ENCODE measurements at places on chromosomes 2 and 18. TPM values are rescaled to one million over a fixed set of nuclear protein-coding genes. Genes with fewer than 3 reads are reported as not detected.

SERPINB8 gene
- total RNA-seq, result 6.7 TPM

COBLL1 gene
- total RNA-seq, result 6.6 TPM

BMP10 gene
- not detected for total RNA-seq

GRCh38 chr2:222358876-222359275 lies 60.1 kb upstream of the PAX3 start:
- DNase-seq, result no peak

- no peak for DNase-seq
Observed at GRCh38 chr2:176170602-176171305, 13.6 kb downstream of the HOXD3 start.

- peak; percentile 70 for DNase-seq
Observed at GRCh38 chr2:173964565-173965371, 405 bp downstream of the SP3 start.

- DNase-seq, result no peak
Observed at GRCh38 chr2:118437501-118437900, 349.2 kb downstream of the INSIG2 start.

- DNase-seq, result no peak
Observed at GRCh38 chr2:3469486-3469885, 49.8 kb downstream of the ADI1 start.

DNA sequence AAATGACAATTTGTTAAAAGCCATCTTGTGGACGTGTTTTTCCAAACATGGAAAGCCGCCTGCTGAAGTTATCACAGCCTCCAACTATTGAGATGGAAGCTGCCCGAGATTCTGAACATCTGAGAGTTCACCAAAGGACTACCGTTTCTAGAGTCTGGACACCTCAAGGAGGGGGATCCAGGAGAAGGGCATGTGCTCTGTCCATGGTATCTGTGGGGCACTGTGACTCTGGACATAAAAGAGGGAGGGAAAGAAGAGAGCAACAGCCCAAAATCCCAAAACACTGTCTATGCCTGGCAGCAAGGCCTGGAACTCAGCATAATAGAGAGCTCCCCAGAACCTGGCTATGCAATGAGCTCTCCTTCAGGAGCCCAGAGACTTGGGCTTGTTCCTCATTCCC lies 319.9 kb downstream of the EN1 start:
- DNase-seq, result no peak

DNA sequence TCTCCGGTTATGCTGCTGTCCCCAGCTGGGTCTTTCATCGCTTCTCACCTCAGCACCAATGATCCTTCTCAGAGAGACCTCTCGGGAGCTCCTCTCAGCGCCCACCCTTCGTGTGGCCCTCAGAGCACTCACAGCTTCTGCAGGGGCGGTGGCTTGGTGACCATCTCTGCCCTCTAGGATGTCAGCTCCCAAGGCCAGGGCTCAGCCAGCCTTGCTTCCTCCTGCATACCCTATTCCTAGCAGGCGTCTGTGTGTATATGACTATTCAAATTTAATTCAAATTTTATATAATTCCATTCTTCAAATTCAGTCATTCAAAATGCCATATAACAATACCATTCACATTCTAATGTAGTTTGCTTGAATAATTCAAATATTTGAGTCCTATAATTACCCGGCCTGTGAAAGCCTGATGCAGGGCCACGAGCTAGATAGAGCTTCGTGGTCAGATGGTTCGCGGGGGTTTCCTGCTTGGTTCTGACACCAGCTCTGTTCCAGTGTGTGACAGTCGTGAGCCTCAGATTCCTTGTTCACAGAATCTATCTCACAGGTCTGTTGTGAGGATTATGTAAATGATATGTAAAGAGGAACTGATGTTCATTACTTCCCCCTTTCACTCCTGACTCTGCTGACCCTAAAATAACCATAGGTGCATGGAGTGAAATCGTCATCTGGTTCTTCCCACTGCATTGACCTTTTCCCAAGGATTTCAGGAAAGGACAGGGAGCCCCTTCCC lies 94.0 kb upstream of the CNGA3 start:
- DNase-seq, result no peak

GRCh38 chr18:77162580-77162979 lies 30.0 kb upstream of the MBP start:
- DNase-seq, result no peak

- no peak for DNase-seq
Observed at GRCh38 chr18:74268933-74269620, 22.7 kb downstream of the CYB5A start.

DNA sequence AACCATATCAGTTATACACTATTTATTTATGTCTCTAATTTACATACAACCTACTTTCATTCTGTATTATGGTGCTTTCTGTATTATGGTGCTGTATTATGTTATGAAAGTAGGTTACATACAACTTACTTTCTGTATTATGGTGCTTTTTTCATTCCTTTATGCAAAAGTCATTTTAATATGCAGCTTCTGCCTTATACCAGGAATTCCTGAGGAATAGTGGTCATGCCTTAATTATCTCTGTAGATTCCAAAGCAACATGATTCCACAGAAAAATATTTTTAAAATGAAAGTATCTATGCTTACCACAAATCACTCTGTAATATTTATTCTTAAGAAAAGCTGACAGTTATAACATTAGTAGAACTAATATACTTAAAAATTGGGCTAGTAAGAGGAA lies 922.0 kb upstream of the NRXN1 start:
- DNase-seq, result no peak

- DNase-seq, result no peak
Observed at GRCh38 chr2:7043690-7044089, 126.5 kb downstream of the RNF144A start.

Measured in T-helper 17 cell (primary cell).